ENCODE measurements at places on chromosomes 16 and 17.

DNA sequence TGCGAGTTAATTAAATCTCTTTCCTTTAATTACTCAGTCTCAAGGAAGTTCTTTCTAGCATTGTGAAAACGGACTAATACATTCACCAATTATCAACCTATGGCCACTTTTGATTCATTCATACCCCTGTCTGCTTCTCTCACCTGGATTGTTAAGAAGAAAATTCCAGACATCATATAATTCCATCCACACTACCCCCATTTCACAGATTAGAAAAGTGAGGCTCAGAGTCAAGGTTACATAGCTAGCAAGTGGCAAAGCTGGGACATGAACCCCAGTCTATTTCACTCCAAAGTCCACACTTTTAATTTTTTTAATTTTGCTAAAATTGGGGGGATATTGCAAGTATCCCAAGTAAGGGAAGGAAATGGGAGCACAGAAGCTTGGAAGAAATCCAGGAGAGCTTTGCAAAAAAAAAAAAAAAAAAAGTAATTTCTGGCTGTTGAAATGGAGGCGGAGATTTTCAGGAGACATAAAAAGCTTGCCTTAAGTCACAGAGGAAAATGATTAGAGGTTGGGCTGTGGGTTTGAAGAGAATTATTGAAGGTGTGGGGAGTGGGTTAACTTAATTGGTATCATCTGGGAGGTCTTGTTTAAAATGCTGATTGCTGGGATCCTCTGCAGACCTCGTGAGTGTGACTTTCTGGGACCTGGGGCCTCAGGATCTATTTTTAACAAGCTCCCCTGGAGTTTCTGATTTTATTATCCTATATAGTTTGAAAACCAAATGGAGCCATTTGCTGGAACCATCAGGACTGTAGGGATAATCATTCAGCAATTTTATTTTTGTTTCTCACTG, 42.3 kb upstream of the ZKSCAN2 start:
- DNase-seq = no peak

- no peak for DNase-seq
Measured at GRCh38 chr16:3434373-3434772, 8.9 kb downstream of the ZNF597 start.

DNA sequence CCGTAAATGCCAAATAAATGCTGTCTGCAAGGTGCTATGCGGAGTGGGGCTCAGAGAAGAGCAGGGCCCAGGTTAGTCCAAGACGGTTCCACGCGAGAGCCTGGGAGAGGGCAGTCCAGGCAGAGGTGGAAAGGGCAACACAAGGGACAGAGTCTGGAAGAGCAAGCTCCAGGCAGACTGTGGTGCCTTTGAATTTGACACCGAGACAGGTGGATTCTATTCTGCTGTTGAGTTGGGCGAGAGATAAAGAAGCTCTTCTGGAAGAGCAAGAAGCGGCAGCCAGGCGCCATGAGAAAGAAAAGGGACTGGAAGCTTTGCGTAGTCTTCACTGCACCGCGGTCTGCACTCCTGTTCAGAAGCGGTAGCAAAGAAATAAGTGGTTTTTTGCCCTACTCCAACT, 55.6 kb downstream of the CYTH1 start:
- no peak for DNase-seq

DNA sequence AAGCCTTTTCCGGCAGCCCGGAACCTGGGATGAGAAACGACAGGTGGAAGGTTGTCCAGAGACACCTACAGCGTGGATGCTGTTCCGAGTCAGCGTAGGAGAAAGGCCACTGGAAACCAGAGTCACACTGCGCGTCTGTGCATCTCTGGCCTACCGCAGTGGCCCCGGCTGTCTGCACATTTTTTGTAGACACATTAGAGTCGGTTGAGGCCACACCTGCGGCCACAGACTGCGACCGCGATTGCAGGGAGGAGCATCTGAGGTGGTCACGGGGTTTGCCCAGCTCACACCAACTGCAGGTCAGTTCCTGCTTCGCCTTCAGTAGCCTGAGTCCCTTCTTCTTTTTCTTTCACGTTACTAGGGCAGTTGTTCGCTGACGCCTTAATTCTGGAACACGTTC, 52.4 kb downstream of the WDR45B start:
- DNase-seq = no peak

GRCh38 chr16:84063980-84064379, 21.4 kb upstream of the SLC38A8 start:
- no peak for DNase-seq

- DNase-seq = no peak
Measured at GRCh38 chr17:21194226-21194625, 19.7 kb downstream of the TMEM11 start.

GRCh38 chr16:57995721-57996405, 4.6 kb downstream of the ZNF319 start:
- DNase-seq = no peak

GRCh38 chr16:85975451-85975981, 76.6 kb downstream of the IRF8 start:
- no peak for DNase-seq

- no peak for DNase-seq
Measured at GRCh38 chr17:8975091-8975725, 9.7 kb upstream of the PIK3R5 start.

GRCh38 chr16:77374384-77374783, 60.5 kb downstream of the ADAMTS18 start:
- DNase-seq = no peak

DNA sequence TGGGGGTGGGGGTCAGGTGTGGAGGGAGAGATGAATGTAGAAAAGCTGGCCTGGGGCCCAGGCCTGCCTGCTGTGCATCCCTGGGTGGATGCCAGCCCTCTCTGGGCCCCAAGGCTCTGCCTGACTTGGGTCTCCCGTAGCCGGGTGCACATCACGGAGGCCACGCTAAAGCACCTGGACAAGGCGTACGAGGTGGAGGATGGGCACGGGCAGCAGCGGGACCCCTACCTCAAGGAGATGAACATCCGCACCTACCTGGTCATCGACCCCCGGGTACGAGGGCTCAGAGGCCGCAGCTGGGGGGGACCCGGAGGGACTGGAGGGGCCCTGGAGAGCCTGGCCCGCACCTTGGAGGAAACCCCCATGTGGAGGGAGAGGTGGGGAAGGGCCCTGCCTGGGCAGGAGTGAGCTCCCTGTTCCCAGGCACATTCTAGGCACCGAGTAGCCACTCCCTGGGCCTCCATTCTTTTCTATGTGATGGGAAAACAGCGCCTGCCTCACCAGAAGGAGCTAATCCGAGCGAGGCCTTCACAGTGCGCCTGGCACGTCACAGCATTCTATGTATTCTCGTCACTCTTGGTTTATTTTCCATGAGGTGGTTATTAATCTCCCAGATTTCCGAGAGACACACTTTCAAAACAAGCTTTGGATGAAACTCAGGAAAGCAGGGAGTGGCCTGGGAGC, 34.7 kb downstream of the ADCY7 start:
- no peak for DNase-seq

- DNase-seq = peak; percentile 29
Measured at GRCh38 chr17:82519971-82520903, 705 bp downstream of the FOXK2 start.

GRCh38 chr16:64077242-64077641, 1044.6 kb downstream of the CDH11 start:
- no peak for DNase-seq

GRCh38 chr17:77303620-77304019, 162.9 kb downstream of the SEC14L1 start:
- DNase-seq = no peak

DNA sequence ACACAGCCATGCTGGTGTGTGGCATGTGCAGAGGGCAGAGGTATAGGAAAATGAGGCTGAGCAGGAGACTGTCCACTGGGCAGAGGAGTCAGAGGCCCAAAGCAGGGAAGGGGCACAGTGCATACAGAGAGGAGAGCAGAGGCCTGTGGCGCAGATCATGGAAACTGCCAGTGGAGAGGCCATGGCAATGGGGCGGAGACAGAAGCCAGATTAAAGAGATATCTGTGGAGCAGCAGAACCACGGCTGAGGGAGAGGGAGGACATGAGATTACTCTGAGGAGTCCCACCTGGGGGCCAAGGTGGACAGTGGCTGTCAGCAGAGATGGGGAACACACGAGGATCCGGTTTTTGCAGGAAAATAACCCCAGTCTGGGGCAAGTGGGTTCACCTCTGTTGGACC, 43.3 kb downstream of the RANBP10 start:
- DNase-seq = no peak

GRCh38 chr17:44502598-44503146, 534 bp downstream of the GPATCH8 start:
- peak; percentile 27 for DNase-seq

DNA sequence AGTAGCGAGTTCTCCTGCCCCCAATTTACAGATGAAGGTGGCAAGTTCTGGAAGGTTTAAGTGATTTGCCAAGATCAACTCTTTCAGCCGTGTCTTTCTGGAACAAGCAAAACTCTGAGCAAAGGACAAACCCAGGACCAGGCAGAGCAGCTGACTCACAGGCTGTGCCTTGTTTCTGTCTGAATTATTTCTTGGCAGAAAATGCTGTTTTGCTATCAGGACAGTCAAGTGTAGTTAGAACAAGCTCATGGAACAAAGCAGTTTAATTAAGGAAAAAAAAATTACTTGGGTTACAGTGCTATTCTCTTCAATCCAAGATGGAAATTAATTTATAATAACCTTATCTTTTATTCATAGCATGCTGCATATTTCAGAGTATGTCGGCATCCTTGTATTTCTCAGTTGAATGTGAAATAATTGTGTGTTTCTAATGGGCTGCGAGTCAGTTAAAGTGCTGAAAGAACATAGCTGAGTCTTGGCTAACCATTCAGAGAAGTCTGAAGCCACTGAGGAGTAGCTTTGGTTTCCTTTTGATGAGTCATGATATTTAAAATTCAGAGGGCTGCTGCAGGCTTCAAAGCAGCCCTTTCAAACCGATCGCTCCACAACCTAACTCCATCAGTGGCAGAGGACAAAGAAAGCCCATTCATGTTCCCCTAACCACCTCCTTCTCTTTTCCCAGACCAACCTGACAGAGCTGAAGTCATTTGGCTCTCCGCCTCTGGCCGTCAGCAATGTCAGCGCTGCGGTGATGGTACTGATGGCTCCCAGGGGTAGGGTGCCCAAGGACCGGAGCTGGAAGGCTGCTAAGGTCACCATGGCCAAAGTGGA, 143.7 kb downstream of the ZNF18 start:
- DNase-seq = peak; percentile 92

- DNase-seq = no peak
Measured at GRCh38 chr16:77063676-77064016, 127.3 kb upstream of the MON1B start.

DNA sequence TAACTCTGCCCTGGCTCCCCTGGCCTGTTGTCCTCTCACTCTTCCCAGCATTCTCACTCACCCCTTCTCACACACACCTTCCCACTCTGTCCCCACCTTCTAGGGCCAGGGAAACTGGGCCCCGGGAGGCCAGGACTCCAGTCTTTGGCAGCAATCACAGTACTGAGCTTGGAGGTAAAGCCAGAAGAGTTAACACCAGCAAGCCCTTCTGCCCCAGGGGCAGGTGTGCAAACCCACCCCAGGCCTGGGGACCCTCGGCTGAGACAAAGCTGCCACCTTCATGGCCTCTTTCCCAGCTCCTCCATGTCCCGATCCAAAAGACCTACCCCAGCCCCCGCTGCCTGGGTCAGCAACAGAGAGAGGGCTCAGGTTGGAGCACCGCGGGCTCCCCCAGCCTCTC, 36.9 kb upstream of the MLKL start:
- DNase-seq = no peak

- DNase-seq = peak; percentile 91
Measured at GRCh38 chr17:50935221-50935995, 69.3 kb upstream of the TOB1 start.

GRCh38 chr16:11966173-11966572, 1.2 kb downstream of the TNFRSF17 start:
- DNase-seq = peak; percentile 32

GRCh38 chr17:73834684-73835343, 190.6 kb upstream of the SDK2 start:
- DNase-seq = no peak
